ENCODE measurements at places on chromosomes 5 and 9.

DNA sequence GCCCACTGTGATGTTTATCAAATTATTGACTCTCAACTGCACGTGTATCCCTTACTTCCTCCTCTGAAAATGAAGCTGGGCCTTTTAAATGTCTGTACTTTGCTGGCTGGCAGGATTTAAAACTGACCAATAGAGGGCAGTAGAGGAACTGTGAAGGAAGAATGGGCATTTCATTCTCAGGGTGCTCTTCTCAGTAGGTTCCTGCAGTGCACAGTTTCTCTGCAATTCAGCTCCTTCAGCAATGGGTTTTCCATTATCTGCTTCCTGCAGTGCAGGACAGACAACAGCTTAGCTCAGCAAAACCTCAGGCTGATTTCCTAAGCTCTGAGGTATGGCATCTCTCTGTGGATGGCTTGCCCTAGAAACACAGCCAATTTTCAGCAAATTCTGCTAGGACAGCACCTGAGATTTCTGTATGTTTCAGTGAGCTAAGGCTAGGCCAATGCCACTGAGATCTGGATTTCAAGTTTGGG is 298.4 kb upstream of the PRDM9 start:
- no peak for DNase-seq

- no peak for DNase-seq
Measured at GRCh38 chr9:131708226-131709002, 31.5 kb downstream of the RAPGEF1 start.

DNA sequence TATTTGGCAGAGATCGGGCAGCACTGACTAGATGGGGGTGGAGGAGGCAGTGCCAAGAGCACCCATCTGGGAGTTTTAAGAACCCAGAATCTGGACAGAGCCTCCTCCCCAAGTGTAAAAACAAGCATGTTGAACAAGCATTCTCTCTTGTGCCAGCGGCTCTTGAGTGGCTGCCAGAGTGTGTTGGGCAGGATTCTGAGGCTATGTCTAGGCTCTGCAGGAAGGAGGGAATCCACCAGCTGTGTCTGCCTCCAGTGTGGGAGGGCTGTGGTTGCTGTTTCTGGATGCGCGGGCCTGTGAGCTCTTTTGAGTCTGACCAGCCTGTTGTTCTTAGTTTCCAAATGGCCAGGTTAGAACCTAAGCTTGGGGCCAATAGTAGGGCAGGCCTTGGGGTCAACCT is 39.8 kb downstream of the HMCN2 start:
- no peak for DNase-seq

DNA sequence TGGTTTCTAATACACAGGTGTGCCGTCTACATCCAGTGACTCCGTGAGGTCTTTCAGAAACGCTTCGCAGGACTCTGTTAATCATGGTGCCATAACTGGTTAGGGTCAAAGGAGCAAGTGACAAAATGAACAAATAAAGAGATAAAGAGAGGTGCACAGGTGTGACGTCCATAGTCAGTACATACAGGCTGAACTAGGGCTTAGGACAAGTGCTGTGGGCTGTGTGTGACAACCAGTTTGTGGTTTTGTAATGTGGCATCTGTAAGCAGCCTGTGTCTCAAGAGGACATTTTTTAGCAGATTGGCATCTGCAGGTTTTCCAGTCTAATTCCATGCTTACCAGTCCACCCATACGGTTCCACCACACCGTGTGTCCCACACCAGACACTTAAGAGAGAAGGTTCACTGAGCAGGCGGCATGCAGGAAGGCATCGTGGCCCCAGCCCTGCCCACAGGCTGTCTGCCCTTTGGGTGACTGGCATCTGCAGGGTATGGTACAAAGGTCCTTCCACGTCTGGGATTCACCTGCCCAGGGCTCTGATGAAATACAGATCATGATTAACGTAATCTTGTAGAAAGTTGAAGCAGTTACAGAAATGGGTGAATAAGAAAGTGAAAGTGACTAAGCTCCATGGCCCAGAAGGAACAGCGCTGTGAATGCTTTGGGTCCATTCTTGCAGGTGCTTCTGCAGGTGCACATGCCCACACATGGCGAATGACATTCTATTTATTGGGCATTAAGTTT is 26.9 kb downstream of the SRD5A1 start:
- DNase-seq: no peak

GRCh38 chr9:93948441-93949072 is 6.6 kb downstream of the BARX1 start:
- DNase-seq: no peak

DNA sequence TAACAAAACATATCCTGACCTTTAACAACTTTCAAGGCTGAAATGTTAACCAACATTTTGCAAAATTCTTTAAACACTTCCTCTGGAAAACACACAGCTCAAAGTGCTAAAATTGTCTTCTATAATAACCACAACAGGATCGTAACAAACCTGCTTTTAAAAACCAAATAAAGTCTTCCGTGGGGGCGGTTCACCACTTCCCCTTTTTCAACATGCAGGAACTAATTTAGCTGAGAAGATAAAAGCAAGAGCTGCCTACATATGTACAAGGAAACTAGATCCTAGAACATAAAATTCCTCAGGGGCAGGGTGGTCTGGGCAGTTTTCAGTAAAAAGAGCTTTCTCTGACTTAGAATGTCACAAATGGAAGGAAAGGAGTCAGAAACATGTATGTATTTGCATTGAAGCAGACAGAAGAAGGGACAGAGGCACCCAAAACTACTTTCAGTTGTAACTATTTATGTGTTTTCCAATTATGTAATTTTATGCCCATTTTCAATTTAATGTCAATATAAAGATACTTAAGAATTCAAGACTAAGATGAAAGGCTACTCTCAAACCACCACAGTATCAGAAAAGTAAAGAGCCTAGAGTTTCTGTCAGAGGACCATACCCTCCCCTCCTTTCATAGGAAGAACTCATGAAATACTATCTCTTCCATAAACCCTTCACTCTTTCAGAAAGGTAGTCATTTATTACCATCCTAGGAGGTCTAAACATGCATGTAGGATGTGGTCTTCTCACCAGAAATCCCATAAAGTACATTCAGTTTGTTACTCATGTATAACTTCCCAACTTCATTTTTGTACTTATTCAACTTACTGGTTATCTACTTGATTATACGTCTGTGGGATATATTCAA is 185.9 kb upstream of the RASA1 start:
- peak; percentile 35 for DNase-seq

- DNase-seq: no peak
Measured at GRCh38 chr5:146321571-146321970, 17.1 kb upstream of the POU4F3 start.

DNA sequence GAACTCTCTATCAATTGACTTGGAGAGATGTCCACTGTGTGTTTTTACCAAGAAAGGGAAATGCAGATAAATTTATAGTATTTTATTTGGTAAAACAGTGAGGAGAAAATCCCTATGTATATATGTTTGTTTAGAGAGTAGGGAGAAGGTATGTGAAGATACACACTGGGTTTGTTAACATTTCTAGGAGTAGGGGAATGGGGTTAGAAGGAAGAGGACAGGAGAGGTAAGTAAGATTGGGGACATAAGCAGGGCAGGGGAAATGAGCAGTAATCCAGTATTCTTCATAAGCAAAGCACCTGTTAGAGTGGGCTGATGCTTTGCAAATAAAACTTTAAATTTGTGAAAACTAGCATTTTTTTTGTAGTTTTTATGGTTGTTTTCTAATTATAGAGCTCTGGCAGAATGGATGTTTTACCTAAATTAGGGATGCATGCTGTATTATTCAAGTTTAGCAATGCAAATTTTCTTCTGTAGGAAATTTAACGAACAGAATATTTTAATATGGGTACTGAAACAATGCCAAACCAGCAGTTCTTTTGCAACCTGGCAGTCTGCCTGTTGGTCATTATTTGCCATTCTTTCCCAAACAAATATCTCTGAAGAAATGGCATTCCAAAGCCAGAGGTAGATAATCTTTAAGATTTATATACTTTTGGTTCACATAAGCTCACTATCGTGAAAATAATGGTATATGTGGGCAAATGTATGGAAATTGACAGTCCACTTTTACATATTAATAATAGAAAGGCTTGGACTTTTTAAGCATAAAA is 19.4 kb upstream of the DCP2 start:
- DNase-seq: no peak

DNA sequence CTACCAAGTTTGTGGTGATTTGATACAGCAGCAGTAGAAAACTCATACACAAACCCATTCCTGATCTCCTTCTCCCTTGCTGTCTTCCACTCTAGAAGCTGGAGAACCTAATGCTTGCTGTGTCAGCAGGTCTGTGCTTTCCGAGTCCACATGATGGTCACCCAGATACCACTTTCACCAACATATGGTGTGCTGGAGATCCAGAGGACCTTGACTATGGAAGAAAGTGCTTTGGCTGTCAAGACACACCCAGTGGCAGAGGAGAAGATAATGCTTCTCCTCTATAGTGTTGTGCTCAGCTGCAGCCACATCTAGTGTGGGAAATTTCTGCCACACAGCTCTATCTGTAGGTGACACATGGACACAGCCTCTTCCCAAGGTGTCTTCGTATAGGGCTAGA is 67.4 kb downstream of the UGCG start:
- no peak for DNase-seq

DNA sequence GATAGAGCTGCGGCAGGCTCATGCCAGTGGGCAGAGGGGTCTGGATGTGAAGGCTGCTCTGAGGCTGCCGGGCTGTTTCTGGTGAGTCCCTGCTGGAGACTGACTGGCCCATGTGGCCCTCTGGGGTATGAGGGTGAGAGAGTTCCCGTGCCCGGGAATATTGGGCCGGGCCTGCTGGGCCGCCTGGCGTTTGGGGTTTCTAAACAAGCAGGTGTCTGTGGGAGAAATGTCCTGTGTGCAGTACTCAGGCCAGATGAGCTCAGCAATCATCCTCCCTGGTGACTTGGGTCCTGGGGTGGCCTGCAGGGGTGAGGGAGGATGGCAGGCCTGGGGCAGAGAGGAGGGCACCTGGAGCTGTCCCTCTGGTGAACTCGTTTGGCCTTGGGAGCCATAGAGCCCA is 74.9 kb downstream of the MACROH2A1 start:
- DNase-seq: no peak

GRCh38 chr9:4269872-4270271 is 30.0 kb downstream of the GLIS3 start:
- no peak for DNase-seq

DNA sequence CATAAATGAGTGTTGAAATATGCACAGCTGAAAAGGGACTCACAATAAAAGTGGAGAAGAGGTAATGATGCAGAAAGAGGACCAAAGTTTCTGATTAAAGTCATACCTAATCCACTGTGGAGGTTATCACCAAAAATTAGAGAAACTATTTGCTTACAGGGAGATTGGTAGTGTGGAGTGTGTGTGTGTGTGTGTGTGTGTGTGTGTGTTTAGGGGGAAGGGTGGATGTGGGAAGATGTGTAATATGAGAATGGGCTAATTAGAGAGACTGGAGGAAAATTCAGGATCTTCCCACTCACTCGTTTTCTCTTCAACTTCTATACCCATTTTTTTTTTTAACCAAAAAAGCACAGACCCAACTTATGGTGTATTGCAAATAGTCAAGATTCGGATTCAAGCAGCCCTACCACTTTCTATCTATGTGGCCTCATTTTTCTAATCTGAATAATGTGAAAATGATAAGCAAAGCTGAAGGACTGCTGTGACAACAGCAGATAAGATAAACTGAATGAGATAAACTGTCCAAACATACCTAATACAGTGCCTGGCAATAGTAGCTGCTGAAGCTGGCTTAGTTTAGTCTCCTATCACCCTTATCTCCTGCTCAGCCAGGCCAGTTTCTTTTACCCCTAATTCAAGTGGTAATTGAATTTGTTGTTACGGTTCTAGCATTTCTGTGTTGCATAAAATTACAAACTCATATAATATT is 501.1 kb downstream of the KDM4C start:
- DNase-seq: no peak

DNA sequence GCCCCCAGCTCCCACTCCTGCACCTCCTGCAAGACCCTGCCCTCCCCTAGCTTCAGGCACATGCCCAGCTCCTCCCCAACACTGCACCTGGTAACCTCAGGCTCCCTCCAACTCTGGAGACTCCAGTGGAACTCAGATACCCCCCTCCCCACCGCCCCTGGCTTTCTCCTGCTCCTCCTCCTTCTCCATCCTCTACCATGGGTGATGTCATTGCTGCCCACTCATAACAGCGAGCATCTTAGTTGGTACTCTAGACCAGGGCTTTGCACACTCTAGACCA is 24.7 kb upstream of the CNOT6 start:
- no peak for DNase-seq

DNA sequence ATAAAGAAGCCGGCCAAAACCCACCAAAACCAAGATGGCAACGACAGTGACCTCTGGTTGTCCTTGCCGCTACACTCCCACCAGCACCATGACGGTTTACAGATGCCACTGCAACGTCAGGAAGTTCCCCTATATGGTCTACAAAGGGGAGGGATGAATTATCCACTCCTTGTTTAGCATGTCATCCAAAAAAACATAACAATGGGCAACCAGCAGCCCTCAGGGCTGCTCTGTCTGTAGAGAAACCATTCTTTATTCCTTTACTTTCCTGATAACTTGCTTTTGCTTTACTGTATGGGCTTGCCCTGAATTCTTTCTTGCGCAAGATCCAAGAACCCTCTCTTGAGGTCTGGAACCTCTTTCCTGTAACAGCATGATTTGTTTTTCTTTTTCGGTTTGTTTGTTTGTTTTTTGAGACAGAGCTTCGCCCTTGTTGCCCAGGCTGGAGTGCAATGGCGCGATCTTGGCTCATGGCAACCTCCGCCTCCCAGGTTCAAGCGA is 2.0 kb upstream of the UAP1L1 start:
- DNase-seq: no peak

DNA sequence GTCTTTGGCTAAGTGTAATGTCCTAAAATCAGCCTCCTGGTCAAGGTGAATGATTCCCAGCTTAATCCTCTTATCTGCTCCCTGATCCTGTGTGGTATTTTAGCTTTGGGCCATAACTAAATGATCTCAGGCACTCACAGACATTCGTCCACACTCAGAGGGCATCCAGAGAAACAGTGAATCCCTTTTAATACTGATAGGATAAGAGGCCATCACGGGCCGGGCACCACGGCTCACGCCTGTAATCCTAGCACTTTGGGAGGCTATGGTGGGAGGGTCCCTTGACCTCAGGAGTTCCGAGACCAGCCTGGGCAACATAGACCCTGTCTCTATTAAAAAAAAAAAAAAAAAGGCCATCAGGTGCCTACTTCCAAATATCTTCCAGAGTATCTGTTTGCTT is 6.3 kb downstream of the PDCL start:
- DNase-seq: no peak

GRCh38 chr5:132528866-132529634 is 14.3 kb downstream of the IL5 start:
- DNase-seq: no peak

GRCh38 chr5:56102889-56103288 is 108.1 kb upstream of the IL6ST start:
- DNase-seq: no peak

DNA sequence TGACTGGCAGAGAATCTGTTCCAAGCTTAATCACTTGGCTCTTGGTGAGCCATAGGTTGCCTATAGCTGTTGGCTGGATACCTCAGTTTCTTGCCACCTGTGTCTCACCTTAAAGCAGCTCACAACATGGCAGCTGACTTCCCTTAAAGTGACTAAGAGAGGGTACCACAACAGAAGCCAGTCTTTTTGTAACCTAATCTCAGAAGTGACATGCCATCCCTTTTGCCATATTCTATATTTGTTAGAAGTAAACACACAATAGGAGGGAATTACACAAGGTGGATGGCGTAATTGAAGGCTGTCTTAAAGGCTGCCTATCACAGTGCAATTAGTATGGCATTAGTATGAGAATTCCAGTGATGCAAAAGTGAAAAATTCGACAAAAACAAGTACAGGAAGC is 28.1 kb downstream of the NIPBL start:
- no peak for DNase-seq
